Activated CD4-positive, alpha-beta T cell treated with anti-CD3 and anti-CD28 coated beads for 48 hours (primary cell): ENCODE measurements at places on chromosomes 5 and 9.

DNA sequence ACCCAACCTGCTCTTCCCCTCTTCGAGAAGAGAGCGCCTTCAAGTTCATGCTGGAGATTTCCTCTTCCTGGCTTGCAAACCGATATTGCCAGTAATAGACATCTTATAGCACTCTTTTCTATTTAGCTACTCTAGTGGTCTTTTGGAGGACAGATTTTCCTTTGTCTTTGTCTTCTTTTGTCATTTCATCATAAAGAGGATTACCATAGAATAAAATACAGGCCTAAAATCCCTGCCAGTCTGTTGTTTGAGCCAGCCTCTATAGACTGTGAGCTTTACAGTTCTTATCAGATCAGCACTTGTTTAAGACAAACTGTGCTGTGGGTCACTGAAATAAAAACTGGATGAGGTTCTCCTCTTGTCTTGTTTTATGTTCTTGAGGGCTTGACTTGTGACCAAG is 802.8 kb downstream of the NR2F1-AS1 start:
- DNase-seq, result no peak

DNA sequence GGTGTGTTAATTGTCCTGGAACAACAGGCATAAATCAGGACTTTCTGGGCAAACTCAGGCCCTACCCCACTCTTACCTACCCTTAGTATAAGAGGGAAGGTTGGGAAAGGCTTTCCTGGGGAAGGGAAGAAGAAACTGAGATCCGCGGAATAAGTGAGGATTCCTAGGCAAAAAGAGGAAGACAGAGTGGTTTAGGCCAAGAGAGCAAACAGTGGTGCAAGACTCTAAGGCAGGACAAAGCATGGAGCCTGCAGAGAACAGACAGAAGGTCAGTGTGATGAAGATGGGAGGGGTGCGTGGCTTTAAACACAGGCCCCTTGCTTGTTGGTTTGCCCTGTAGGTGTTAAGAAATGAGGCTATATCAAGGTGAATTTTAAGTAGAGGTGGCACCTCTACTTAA is 69.4 kb downstream of the TMC1 start:
- DNase-seq, result no peak

DNA sequence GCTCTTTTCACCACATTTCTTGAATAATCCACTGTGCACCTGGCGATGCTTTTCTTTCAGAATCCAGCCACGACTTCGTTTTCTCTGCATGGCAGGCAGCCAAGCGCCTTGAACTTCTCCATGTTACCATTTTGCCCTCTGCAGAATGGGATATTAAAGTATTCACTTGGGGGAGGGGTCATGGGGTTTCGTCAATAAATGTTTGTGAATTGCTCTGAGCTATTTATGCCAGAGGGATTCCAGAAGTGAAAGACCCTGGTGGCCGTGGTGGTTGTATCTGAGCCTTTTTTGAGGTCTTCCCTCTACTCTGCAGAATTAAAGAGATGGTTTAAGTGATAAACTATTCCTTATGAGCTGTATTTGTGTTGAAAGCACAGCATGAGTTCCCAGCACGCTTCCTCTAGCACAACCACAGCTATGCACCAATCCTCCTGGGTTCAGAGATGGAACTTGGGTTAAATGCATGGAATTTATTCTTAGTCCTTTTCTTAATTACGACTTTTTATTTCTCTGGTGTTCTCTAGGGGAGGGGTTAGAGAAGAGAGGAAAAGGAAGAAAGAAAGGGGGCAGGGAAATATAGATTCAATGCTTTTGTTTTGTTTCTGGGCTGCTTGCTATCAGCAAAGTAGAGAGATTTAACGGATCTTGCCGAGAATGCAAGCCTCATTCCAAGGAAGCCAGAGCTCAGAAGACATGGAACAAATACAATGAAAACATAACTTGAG is 478.2 kb upstream of the TNC start:
- DNase-seq, result no peak

DNA sequence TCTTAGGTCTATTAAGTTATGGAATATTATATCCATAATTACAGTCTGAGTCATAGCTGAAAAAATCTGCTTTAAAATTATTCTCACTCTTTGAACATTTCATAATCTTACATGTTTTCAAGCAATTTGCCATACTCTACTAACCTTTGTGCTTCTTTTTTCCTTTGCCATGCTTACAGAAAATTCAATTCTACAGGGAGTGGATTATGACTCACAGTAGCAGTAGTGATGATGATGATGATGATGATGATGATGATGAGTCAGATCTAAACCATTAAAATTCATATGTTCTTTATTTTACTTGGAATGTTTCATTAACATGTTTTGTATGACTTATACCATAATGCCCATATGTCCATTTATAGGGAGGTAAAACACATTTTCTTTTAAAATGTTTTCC is 207.1 kb downstream of the VPS13A start:
- DNase-seq, result no peak

DNA sequence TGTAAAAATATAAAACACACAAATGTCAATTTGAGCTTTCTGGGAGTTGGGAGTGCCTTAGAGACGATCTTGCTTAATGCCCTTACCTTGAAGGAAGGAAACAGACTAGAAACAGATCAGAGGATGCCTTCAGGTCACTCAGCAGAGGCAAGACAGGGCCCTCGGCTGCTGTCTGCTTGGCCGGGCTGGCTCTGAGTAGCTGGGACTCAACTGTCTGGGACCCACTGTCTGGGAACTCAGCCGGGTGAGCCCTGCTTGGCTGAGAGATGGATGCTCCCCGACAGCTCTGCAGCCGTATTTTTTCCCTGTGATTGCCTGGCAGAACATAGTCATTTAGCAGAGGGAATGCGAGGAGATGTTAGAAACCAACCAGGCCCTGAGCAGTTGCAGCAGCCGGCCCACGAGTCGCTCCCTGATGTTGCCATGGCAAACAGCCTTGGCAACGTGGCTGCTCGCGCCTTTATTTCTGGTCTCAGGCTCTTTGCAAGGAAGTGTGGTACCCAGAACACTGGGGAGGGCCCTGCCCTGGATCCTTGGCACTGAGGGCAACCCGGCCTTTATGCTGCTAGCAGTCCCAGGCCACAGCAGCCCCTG is 10.9 kb downstream of the PPARGC1B start:
- no peak for DNase-seq

DNA sequence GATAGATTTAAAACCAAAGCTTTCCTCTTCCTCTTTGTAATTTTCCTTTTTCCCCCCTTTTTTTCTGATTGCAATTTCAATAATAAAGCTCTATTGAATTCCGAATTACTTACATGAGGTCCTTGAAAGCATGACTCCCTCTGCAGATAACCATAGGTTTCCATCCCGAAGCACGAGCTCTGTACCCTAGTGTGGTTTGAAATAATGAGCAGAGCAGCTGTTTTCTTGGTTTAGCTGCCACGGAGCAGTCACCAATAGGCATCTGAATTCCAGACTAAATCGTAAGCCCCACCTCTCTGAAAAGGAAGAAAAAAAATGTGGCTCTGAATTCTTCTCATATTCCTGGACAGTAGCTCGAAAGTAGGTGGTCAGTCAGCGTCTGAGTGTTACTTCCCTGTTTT is 18.5 kb upstream of the GNE start:
- DNase-seq, result no peak

DNA sequence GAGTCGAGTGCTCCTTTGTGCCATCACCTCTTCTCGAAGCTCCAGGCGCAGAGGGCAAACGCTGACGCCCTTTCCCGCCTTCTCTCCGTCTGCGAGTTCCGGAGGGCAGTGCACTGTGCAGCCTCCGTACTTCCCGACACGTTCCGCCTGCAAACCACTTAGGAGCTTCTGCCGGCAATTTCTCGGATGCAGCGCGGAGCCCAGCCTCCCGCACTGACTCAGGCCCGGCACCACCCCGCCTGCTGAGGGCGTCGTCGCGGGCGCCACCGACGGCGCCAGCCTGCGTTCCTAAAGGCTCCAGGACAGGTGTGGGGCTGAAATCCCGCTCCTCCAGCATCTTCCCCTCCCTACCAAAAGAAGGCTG is 9.3 kb upstream of the TRIM36 start:
- DNase-seq, result peak; percentile 20

- no peak for DNase-seq
These were observed 109.5 kb downstream of the SMIM23 start for GRCh38 chr5:171895081-171895480.

DNA sequence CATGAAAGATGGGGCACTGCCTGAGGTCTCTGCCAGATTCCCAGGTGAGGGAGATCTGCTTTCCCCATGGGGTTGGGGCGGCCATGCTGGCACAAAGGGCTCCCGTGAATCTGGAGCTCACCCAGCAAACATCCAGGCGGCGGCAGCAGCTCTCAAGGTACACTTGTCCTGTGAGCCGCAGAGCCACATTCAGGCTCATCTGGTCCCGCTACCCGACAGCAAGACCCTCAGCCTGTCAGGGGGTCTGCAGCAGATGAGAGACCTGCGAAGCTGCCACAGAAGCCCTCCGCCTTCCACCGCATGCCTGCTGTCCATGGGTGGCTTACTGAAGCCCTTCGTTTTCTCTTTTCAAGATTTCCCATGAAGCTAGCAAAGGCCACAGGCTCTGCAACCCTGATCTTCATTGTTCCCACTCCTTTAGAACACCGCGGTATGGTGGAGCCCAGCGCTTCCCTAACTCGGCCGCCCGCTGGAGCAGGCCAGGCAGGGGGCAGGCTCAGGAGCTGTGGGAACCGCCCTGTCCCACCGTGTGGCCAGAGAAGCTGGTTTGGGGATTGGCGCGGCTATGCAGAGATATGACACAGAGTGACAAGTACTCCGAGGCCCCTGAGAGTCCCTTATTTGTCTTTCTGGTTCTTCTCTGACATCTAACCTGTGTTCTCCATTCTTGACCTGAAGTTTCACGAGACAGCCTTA is 8.8 kb downstream of the LRRC14B start:
- no peak for DNase-seq

GRCh38 chr5:170305646-170306025 is 8.1 kb upstream of the LCP2 start:
- no peak for DNase-seq

GRCh38 chr9:1513105-1513504 is 462.9 kb downstream of the DMRT2 start:
- no peak for DNase-seq

GRCh38 chr5:31680528-31680927 is 41.6 kb downstream of the PDZD2 start:
- DNase-seq, result no peak

DNA sequence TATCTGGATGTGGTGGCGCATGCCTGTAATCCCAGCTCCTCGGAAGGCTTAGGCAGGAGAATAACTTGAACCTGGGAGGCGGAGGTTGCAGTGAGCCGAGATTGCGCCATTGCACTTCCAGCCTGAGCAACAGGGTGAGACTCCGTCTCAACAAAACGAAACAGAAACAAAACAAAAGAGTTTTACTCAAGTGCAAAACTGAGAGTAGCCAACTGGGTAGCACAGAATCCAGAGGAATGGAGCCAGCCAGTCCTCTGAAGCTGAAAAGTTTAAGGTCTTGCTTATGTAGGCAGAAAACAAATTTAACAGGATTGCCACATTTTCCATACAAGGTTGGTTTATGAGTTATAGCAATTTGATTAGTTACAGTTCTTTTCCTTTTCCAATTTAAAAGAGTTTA is 32.0 kb downstream of the SPIN1 start:
- no peak for DNase-seq

DNA sequence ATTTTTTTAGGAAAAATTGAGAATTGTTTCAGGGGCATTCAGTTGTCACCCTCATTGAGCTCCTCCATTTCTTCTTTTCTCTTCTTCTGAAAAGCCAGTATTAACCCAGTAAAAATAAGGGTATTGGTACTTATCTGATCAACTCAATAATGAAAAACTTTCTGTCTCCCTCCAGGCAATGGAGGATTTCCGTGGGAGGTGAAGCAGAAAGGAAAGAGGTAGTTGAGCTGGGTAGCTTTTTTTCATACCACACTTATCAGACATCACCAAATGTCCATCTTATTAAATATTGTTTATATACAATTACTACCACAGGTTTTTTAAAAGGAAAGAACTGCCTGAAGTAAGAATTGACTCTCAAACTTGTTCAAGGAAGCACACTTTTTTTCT is 731.1 kb upstream of the ZNF608 start:
- no peak for DNase-seq

GRCh38 chr9:121023064-121023463 is 27.0 kb downstream of the C5 start:
- DNase-seq, result no peak

- DNase-seq, result no peak
These were observed 478.5 kb downstream of the RASEF start for GRCh38 chr9:82584349-82584863.

DNA sequence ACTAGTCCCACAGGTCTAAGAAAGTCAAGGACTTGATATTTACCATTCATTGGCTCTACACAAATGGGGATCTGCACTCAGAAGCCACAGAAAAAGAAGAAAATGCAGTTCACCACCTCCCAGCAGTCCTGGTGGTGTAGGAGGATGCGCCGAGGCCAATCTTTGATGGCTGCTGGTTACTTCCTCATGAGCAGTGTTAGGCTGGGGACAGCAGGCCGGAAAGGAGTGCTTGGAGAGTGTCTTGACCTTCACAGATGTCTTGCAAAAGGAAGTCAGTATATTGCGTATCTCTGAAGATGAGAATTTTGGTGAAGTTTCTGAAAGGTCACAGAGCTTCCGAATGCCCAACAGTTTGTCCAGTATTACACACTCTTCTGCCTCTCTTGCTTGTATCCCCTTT is 597.0 kb downstream of the EBF1 start:
- no peak for DNase-seq

DNA sequence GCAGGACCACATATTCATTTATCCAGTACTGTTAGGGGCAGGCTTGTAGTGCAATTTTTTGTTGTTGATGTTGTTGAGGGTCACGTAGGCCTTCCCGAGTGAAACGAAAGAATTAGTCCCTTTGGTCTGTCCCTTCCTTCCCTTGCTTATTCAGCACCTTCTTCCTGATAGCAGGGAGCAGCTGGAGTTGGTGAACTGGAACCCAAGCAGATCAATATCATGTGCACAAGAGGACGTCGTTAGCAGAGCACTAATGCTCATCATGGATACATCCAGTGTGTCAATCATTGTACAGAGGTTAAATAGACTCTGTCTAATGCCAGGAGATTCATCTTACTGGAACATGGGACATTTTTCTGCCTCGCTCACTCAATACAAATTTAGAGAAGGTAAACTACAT is 33.0 kb upstream of the MAP1B start:
- DNase-seq, result no peak

DNA sequence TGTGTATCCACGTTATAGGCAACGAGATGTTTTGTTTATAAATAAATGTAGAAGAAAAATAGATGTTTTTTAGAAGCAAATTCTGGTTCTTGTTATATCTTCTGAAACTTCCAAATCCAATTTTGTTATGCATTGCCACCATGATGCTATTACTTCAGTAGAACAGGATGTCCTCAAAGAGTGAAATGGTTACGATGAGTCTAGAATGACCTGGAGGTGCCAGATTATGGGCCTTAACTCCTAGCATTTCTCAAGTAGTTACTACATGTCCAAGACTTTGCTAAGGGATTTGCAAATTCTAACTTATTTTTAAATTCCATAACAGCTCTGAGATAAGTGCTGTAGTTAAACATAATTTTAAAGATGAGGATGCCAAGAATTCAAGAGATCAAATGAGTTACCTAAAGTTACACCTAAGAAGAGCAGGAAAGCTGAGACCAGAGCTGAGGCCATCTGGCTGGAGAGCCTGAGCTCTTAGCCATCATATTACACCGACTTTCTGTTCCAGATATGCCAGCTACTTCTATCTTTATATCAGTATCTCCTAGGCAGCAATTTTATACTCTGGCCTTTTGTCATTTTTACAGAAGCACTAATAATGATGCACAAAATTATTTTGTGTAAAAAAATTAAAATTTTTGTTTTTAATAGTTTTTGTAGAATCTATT is 173.2 kb upstream of the RASEF start:
- no peak for DNase-seq

GRCh38 chr5:141630570-141631140 is 6.0 kb downstream of the HDAC3 start:
- no peak for DNase-seq

- no peak for DNase-seq
These were observed 74.4 kb downstream of the GLIS3 start for GRCh38 chr9:4225291-4226028.
